Lung (tissue), 17 donors: ENCODE measurements at places on chromosomes 11 and 22.
A peak's percentile ranks its signal among the peaks of the same experiment; 100 is the strongest.

DNA sequence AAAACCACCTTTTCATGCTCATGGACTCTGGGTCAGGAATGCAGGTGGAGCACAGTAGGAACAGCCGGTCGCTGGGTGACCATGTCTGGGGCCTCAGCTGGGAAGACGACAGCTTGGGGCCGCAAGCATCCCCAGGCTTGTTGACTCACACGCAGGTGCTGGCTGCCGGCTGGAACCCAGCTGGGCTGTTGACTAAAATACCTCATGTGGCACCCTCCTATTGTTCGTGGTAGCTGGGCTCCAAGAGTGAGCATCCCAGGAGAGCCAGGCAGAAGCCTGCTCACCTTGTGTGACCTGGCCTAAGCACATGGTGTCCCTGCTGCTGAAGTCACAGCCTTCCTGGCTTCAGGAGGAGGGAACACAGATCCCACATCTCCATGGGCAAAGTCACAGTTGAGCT, 9.4 kb downstream of the DPP3 start:
- no peak for DNase-seq

DNA sequence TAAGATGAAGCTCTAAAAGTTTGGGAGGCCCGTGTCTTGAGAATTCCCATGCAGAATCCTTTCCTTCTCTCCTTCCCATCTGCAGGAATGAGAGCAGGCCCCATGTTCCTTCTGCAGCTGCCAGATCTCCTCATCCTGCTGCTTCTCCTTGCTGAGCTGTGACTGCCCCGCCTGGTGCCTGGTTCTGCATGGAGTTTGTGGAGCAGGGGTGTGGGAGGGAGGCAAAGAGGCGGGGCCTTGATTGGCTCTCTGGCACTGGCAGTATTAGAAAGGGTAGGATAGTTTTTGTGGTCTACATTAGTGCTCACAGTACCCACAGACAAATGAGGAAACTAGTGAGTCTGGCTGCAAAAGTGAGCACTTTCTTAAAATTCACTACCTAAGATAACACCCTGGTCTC, 91.1 kb upstream of the CLPB start:
- no peak for DNase-seq

- no peak for DNase-seq
Observed at GRCh38 chr22:29487426-29487986, 7.5 kb downstream of the NEFH start.

- DNase-seq = no peak
Observed at GRCh38 chr22:26442086-26442756, 13.2 kb downstream of the ASPHD2 start.

GRCh38 chr11:6719576-6719975, 36.4 kb upstream of the MRPL17 start:
- no peak for DNase-seq

DNA sequence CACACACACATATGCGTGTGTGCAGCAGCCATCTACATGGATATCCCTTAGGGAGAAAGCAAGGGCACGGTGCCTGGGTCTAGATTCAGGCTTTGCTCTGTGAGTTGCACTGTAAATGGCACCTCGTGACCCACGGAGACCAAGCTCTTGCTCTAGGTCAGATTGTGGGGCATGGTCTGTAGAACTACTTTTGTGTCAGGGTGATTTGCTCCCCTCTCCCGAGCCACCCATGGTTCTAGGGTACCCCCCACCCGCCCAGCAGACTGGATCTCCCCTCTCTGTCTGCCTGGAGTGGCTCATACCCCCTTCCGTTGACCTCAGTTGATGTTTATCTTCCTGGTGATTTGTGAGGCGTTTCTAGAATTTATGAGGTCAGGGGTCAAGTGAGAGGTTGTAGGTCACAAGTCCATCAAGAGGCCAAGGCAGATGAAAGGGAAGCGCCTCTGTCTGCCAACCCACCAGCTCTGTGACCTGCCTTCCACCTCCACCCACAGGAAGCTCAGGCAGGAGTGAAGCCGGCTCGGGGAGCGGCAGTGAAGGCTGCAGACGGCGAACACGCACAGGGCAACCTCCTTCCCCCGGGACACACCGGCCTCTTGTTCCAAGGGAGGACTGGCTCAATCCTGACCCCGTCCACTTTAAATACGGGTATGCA, 76.2 kb upstream of the TTLL12 start:
- peak; percentile 43 for DNase-seq

GRCh38 chr22:24444729-24445466, 17.5 kb downstream of the ADORA2A start:
- no peak for DNase-seq
